ENCODE measurements at places on chromosomes 4 and X.

GRCh38 chr4:16573206-16573605, 325.2 kb downstream of the LDB2 start:
- DNase-seq = no peak

DNA sequence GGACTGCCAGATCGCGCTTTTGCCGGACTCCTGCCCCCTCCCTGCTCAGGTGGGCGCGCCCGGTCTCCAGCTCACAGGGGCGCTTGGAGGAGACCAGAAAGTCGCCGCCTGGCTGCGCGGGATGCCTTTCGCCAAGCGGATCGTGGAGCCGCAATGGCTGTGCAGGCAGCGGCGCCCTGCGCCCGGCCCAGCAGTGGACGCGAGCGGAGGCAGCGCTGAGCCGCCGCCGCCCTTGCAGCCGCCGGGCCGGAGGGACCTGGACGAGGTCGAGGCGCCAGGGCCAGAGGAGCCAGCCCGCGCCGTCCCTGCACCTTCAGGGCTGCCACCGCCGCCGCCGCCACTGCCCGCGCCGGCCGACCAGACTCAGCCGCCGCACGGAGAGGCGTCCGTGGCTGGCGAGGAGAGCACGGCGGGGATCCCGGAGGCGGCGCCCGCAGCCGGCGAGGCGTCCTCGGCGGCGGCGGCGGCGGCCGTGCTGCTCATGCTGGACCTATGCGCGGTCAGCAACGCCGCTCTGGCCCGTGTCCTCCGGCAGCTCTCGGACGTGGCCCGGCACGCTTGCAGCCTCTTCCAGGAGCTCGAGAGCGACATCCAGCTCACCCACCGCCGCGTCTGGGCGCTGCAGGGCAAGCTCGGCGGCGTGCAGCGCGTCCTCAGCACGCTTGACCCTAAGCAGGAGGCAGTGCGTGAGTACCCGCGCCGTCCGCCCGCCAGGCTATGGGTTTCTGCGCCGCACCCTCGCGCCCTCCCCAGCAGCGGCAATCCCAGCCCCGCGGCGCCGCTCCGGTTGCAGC, 834 bp downstream of the NHS start:
- DNase-seq = no peak

GRCh38 chrX:39853417-39854030, 244.2 kb downstream of the BCOR start:
- DNase-seq = no peak

GRCh38 chrX:18769812-18770573, 62.5 kb downstream of the PPEF1 start:
- DNase-seq = no peak

DNA sequence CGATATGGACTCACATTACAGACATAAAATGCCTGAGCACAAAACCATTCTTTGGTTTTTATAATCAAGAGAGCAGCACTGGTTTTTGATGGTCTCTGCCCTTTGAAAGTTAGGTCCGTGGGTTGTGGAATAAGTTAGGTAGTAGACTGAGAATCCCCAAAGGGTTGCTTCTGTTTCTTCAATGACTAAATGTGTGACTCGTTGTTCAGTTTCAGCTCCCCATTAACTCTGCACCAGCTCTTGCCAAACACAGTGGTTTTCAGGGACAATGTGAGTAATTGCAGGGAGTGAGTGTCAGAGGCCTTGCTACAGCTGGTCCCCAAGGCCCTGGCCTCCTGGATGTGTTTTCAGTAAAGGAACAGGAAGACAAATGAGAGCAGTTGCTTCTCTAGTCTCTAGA, 24.8 kb downstream of the SMIM20 start:
- no peak for DNase-seq

DNA sequence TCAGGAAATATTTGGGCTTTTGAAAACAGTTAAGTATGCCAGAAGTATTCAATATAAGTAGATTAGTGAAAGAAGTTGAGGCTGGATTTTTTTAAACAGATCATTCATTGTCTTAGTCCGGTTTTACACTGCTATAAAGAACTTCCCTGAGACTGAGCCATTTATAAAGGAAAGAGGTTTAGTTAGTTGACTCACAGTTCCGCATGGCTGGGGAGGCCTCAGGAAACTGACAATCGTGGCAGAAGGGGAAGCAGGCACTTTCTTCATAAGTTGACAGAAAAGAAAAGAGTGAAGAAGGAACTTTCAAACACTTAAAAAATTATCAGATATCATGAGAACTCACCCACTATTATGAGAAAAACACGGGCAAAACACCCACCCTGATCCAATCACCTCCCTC, 31.1 kb upstream of the CYLC1 start:
- no peak for DNase-seq

GRCh38 chr4:82900066-82900410, 497 bp upstream of the THAP9 start:
- DNase-seq = peak; percentile 69

DNA sequence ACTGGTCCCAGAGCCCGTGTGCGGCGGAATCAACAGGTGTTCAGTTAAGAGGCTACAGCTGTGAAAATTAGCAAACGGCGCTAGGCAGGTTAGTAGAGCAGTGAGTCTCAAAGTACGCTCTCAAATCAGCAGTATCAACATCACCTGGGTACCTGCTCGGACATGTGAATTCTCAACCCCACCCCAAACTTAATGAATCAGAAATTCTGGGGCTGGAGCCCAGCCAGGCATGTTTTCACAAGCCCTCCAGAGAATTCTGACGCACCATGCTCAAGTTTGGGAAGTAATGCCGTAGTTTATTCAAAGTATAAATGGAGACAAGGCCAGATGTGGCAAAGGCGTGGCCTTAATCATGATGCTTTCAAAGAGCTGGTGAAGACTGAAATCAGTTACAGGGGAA, 58.2 kb upstream of the PTCHD1 start:
- no peak for DNase-seq

- no peak for DNase-seq
These were observed 679.2 kb downstream of the NLGN4X start for GRCh38 chrX:5549512-5549911.

DNA sequence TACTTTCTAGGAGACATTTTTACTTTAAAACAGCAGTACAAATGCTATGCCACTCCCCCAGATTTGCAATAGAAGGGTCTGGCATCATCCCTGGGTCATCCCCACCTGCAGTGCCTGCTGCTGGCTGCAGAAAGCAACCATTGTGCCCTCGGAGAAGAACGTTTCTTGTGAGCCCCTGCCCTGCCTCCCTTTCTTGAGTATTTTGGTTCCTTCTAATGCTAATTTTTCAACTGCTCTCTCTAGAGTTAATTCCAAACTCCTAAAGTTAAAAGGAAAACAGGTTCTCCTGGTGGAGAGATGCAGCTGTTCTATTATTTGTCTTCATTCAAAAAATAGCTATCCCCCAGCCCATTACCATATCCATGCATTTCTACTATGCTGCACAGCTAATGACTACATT, 107.1 kb downstream of the IDS start:
- no peak for DNase-seq

- peak; percentile 84 for DNase-seq
These were observed 1.0 kb downstream of the OTUD4 start for GRCh38 chr4:145179281-145179860.

DNA sequence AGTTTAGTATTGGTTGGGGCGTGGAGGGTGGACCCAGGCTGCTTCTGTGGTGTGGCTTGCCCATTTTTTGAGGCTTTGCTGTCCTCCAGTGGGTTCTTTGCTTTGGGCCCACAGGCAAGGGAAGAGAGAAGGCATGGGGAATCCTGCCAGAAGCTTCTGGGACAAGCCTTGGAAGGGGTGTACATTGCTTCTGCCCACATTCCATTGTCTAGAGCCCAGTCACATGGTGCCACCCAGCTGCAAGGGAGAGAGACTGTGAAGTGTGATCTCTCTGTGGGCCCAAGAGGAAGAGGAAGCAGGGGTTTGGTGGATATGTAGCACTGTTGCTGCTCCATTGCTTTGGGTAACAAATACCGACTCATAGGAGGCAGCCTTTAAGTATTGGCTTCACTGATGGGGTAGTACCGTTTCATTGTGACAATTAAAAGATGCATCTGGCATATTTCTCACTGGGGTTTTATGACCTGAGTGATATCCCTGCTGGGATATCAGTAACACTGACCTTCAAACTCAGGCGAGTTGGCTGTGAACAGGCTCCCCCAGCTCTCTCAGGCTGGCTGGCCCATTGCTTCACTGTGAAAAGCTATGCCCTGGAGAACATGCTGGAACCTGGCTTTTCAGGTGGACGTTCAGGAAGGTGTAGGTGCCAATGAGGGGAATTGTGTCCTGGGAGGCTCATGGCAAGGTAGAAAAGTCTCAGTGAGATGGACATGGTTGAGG, 85.9 kb downstream of the CLDN34 start:
- DNase-seq = peak; percentile 17

DNA sequence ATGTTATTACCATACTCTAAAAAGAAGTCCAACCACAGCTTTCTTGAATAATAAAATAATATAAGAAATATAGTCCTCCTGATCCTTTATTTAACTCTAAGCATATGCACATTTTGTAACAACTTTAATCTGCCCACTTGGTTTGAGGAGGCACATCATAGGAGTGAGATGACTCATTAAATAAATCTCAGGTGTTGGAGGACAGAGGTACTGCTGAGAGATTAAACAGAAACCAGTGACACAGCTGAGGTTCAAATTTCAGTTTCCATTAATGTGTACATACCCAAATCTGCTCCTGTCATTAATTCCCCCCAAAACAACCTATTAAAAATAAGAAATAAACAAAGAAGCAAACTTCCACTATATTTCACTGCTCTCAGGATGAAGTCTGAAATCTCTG, 211.0 kb downstream of the KCTD8 start:
- DNase-seq = no peak

DNA sequence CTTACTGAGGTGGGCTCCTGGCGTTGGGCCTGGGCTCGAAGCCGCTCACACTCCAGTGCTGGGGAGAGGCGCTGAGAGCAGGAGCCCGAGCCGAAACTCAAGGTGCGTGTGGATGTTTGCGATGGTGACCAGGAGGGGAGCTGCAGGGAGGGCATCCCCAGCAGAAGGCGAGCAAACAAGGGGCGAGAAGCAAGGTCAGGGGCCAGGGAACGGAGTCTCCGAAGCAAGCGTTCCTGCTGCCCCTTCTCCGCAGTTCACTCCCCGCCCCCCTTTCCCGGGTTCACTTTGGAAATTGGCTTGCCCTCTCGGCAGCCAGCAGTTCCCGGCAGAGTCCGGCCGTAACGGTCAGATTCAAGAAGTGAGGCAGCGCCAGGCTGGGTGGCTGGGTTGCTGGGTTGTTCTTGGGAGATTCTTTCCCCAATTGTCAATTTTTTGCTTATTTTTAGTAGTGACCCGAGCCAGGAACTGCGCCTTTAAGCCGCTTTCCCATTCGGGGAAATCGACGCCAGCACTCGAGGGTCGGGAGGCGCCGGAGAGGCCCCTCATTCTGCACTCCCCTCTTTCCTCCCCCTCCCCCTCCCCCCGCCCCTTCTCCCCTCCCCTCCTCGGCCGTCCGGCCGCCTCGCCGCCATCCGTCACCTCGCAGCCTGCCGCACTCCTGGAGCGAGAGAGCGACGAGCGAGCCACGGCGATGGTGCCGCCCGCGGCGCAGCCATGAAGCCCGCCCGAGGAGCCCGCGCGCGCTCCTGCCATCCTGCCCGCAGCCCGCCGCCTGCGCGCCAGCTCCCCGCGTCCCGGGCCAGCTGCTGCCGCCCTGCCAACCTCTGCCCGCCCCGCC, at the start of gene FRMPD3:
Gene FRMPD3 (plus strand): TSS at position 655 of the 838 bp plus-strand sequence. CDS start 76,937 bp downstream, outside the sequence.
- no peak for DNase-seq

DNA sequence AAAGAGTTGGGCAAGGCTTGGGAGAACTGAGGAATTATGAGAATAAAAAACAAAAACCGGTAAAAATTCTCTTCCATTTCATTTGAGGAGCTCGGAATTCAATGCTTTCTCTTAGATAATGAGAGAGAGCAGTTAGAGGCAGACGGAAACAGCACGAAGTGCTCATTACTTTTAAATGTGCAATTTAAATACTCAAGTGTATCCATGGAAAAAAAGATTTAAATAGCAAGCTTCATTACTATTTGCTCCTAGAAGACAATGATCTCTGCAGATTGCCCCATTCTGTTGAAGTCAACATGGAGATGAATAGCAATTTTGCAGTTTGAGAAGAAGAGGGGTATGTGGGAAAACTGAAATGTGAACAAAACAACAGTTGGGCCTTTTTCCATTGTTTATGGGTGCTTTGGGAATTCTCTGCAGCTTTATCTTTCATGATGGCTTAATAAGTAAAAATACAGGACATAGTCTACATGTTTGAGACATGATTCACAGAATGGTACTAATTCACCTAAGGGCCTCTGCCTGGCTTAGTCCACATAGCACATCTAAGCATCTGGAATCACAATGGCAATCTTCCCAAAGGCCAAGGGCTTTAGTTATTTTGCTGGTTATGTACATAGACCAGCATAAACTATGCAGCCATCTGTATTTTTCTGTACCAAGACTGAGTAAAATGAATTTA, 512.7 kb upstream of the FAT1 start:
- DNase-seq = no peak

DNA sequence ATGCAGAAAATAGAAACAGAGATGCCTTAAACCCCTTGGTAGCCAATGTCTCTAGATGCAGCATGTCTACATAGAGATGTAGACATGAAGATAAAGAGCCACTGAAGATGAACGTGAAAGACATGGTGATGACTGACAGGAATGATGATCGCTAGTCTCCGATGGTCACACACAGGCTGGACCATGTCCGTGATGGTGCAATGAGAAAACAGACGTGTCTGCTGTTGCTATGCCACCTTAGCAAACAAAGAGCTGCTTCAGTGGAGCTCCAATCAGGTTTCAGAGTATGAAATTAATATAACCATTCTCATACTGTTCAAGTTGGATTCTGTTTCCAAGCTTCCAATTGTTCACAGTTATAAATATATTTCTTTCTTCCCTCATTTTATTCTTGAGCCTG, 256.5 kb downstream of the CAMK2D start:
- no peak for DNase-seq

GRCh38 chrX:121823406-121823805, 776.0 kb downstream of the GLUD2 start:
- no peak for DNase-seq

- DNase-seq = no peak
These were observed 35.8 kb upstream of the LARP1B start for GRCh38 chr4:128025319-128025718.

DNA sequence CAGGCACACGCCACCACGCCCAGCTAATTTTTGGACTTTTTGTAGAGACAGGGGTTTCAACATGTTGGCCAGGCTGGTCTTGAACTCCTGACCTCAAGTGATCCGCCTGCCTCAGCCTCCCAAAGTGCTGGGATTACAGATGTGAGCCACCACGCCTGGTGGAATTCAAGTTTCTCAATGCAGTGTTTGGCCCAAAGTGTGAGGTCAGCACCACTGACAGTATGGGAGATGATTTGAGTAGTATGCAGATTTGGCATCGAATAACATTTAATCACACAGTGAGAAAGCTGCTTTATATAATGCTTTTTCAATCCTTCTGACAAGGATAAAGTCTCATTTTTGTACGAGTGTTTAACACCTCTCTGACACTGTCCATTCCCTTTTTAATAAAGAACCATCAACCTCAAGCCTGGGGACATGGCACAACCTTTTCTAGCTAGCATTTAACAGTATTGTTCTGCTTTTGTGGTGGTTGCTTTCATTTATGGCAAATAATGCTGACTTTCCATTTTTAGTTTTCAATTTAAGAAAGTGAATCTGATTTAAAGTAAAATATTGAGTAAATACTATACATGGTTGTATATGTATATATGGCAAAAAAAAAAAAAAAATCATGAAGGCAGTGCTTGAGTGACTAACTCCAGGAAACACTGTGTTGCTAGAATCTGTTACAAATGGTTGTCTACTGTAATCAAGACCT, 4.3 kb upstream of the NSUN7 start:
- DNase-seq = no peak

- no peak for DNase-seq
These were observed 16.6 kb downstream of the ARHGAP24 start for GRCh38 chr4:85491527-85491926.

Measured in hematopoietic multipotent progenitor cell treated with erythropoietin and hydrocortisone succinate and interleukin-3 and kit ligand, for 6 days (in vitro differentiated cells).